NCI-H524 treated with DMSO at 0.1 percent for 48 hours (cell line): ENCODE measurements at places on chromosomes 3 and 15.

DNA sequence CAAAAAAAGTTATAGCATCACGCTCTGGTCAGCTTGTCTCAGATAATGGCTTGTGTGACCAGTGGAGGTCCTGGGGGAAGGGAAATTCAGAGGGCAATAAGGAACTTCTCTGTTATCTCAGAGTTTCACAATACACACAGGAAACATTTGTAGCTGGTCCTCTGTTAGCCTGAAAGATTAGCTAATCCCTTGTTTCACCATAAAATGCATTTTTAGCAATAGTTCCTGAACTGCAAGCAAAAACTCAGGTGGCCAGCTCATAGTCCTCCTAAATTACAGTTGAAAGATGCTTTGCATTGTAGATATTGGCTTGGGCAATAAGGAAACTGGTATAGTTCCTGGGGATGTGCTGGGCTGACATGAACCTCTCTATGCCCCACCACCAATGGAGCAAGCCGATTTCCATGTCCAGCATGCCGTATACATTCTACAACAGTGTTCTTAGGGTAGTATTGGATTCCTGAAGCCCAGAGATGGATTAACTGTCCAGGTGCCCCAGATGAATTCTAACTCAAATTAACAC is 141.5 kb upstream of the TBL1XR1 start:
- DNase-seq = no peak

DNA sequence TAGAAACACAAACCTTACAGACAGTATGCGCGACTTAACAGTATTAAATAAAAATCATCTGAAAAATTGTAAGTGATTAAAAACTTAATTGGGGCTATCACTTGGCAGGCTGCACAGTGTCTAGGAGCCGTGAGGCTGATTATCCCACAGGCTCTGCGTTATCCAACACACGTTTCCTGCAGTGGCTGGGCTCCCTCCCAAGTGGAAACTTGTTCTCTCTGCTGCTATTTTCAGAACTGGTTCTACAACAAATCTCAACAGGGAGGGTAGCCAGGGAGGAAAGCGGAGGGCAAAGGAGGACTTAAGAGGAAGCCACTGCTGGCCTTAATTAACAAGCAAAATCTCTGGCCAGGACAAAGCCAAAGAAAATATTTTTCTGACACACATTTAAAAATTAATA is 555.2 kb downstream of the MAGI1 start:
- no peak for DNase-seq

DNA sequence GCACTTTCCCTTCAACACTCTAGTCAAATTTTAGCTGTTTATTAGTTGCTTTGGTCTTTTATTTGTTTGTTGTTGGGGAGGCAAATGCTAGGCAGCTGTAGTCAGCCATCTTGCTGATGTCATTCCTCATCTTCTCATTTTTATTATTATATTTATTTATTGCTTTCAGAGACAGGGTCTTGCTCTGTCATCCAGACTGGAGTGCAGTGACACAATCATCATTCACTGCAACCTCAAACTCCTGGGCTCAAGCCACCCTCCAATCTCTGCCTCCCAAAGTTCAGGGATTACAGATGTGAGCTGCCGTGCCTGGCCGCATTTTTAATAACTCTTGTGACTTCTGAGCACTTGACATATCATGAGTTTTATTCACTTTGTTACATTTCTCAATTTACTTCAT is 441.4 kb downstream of the DIPK2A start:
- DNase-seq = no peak

- DNase-seq = no peak
These were observed 6.6 kb downstream of the B3GNT5 start for GRCh38 chr3:183259621-183260020.

GRCh38 chr3:2931265-2931664 is 178.9 kb downstream of the IL5RA start:
- no peak for DNase-seq

- DNase-seq = no peak
These were observed 95.1 kb downstream of the RPL39L start for GRCh38 chr3:187044206-187044605.

DNA sequence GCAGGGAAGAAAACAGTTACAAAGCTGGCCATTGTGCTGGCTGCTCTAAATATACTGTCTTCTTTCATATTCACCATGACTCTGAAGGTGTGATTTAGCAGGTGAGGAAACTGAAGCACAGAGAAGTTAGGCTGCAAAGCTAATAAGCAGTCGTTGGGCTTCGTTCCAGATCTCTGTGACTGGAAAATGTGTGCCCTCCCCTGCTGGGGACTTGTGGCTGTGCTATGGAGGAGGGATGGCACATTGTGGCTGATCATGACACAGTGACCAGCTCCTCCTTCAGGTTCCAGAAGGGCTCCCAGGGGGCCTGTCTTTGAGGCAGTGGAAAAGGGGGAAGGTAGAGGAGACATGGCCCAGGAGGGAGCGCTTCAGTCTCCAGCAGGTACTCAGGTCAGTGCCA is 19.2 kb downstream of the PXK start:
- no peak for DNase-seq

- DNase-seq = no peak
These were observed 247.8 kb upstream of the PEX5L start for GRCh38 chr3:180284331-180285110.

GRCh38 chr3:20324664-20325478 is 138.9 kb upstream of the SGO1 start:
- DNase-seq = no peak

GRCh38 chr3:56573501-56573900 is 16.5 kb downstream of the CCDC66 start:
- no peak for DNase-seq

DNA sequence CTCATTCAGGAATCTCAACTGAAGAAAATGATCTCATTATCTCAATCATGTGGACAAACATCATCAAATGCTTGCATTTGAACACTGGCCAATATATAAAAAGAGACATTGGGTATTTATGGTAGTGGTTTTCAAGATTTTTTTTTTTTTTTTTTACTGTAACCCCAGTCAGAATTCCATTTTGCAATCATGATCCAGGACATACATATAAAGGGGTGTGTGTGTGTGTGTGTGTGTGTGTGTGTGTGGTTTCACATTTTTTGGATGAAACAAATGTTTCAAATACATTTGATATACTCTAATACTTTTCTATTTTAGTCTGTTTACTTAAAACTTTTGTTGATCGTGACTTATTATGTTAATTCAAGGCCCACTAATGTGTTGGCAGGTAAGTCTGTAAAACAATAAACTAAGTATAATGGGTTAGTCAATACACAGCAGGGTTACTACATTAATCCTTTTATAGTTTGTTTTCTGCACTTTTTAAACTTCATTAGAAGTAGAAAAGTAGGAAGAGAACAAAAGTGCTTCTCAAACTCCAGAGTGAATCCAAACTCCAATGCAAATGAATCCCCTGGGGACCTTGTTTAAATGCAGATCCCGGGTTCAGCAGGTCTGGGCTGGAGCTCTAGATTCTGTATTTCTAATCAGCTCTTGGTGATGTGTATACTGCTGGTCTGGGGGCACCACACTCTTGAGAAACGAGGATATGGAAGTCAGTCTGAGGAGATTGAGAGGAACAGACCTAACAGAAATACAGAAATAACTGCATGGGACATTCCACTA is 17.6 kb downstream of the THRB start:
- DNase-seq = no peak

DNA sequence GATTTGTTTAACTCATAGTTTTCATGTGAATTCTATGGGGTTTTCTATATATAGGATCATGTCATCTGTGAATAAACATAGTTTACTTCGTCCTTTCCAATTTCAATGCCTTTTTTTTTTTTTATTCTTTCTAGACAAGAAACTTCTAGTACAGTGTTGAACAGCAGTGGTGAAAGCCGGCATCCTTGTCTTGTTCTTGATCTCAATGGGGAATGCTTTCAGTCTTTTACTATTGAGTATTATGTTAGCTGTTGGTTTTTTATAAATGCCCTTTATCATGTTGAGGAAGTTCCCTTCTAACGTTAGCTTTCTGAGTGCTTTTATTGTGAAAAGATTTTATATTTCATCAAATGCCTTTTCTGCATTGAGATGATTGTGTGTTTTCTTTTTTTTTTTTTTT is 69.0 kb downstream of the SLMAP start:
- no peak for DNase-seq

DNA sequence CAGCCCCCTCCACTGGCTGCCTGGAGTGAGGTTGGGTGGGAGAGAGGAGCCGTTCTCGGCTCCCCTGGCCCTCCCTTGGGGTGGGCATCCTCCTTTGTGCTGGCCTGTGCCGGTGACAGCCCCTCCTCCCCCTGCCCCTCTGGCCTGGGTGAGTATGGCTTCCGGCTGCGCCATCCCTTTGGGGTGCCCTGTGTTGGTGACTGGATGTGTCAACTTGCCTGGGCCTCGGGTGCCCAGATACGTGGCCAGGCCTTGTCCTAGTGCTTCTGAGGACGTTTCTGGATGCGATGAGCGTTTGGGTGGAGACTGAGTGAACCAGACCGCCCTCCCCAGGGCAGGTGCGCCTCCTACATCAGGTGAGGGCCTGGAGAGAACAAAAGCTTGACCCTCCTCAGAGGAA is 59.7 kb downstream of the PLXNA1 start:
- no peak for DNase-seq

DNA sequence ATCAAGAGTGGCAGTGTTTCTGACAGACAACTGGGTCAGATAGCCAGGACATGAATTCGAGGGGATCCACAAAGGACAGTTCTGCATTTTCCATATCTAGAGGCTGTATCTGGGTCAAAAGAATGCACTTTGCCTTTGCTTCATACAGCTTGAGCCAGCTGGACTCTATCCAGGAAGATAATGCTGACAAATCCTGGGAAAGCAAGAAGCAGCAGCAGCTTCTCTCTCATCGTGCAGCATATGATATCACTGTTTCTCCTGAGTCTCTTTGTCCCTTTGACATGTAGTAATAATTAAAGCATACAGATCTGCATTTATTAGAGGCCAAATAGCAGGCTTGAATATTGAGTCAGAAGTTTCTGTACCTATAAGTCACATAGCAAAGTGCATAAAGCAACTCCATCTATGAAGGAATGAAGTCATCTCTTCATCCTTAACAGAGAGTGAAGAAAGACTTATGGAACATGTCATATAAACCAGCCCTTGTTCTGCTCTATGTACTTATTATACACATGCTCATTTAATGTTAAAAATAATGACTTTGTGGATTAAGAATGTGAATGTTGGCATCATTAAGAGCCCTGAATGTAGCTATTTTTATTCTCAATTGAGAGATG is 236.8 kb upstream of the GBE1 start:
- no peak for DNase-seq

DNA sequence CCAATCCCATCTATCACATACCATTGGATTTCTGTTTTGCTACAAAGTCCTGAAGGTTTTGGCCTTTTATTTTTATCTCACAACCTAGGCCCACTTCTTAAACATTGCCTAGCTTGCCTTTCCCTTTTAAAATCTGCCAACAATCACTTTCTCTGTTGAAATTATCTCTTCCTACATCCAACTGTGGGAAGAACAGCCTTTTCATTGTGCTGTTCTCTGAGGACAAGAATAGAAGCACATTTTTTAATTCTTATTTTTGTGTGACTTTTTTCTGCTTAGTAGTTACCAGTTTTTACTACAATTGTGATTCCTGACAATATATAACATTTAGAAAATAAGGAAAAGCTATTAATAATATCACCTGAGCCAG is 159.2 kb downstream of the CNTN6 start:
- no peak for DNase-seq
